ENCODE measurements at places on chromosomes 16 and 17.
A peak's percentile ranks its signal among the peaks of the same experiment; 100 is the strongest.

DNA sequence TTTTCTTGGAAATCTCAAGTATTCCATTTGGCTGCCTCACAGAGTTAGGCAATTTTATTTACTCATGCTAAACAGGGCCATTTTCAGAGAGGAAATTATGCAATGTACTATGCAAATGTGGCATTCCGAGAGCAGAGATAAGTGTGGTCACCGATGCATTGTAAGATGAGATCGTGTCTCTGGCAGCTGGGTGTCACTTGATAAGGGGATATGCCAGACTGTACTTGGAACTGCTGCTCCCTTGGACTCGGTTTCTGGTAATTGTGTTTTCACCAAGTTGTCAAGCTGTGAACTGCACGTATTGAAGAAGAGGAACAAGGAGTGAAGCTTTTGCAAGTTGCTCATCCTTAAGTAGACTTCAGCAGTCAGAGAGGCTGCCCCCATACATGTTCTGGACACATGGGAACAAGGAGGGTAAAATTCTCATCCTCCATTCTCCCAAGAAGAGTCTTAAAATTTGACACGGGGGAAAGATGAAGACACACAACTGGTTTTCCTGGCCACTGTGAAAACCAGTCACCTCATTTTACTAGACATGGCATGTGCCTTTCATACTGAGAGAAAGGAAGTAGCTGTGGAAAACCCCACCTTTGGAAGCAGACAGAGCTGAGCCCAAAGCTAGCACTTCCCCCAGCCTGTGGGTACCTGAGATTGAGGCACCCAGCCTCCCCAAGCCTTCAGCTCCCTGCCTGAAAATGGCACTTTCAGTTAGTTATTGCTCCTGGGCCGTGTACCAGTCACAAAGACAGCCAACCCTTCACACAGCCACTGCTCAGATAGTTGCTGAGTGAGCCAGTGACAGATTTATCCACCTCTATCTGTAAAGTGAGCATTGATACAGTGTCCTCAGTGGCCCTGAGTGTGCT lies 150.7 kb downstream of the SOCS1 start:
- DNase-seq = peak; percentile 36

GRCh38 chr17:1627182-1627981 lies 1.3 kb downstream of the SLC43A2 start:
- DNase-seq = no peak

GRCh38 chr16:56815721-56816120 lies 49.3 kb upstream of the SLC12A3 start:
- no peak for DNase-seq

GRCh38 chr17:50047488-50048126 lies 8.3 kb upstream of the ITGA3 start:
- DNase-seq = no peak

DNA sequence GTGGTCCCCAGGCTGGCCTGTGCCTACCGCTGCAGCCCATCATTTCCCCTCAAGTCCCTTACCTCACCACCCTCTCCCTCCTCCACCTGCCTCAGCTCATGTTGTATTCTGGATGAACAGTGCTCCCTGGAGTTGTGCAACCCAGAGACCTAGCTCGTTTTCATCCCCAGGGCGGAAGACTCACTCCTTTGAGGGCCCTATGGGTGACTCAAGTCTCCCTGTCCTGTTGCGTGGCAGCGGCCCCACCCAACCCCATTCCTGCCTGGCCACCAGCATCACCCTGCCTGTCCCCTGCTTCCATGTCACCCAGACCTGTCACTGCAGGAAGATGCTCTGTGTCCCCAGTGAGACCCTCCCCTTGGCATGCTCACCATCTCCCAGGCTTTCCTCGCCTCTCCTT lies 3.3 kb downstream of the ALOX12B start:
- no peak for DNase-seq

DNA sequence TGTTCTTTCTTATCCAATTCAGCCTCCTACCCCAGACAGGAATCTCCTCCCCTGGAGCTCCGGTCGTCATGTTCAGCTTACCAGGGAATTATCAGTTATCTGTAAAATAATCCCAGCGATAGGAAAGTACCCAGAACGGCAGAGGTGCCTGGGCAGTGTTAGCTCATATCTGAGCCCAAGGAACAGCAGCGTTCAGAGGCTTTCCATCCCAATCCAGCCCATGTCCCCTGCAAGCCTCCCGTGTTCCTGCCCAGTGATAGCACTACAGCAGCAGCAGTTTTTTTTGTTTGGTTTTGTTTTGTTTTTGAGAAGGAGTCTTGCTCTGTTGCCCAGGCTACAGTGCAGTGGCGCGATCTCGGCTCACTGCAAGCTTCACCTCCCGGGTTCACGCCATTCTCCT lies 158.2 kb downstream of the CMIP start:
- no peak for DNase-seq

- DNase-seq = no peak
These were observed 25.8 kb upstream of the TNFSF12 start for GRCh38 chr17:7523033-7523432.

GRCh38 chr16:75566758-75567255 lies 628 bp downstream of the GABARAPL2 start:
- DNase-seq = peak; percentile 34

DNA sequence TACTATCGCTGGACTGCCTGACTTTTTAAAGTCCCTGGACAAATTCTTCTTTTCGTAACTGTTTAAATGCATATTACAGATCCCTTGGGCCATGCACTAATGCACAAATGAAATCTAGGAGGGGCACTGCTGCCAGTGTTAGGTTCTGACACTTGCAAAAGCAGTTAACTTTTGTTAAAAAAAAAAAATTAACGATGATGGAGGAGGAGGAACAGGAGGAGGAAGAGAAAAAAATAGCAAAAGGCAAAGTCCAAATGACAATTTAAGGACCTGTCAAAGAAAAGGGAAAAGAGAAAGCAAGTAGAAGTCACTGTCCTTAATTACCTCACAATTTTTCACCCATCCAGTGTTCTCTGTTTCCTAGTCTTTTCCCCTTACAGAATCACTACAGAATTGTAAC lies 97.8 kb upstream of the CORO6 start:
- no peak for DNase-seq

DNA sequence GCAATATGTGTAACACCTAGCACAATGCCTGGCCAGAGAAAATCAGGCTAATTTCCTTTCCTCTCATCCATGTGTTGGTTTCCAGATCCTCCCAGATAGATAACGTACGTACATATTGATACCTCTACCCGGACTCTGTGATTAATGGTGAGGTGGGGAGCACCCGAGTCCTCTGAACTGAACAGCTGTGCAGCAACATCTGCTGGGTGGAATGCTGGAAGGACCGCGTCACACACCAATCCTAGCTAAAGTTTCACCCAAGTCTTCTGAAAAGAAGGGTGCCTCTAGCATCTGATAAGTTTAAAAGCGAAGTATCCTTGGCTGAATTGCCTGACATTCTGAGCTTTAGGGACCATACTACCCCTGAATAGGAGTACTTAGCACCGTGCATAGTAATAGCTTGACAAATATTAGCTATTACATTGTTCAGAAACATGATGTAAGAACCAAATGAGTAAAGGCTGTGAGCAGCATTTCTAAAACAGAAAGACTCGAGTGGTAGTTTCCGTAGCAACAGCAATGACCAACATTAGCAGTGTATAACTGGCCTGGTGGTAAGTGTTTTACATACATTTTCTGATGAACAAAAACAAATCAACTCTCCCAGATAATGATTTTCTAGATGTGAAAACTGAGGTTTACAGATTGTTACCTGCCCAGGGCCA lies 91.4 kb downstream of the SYCE1L start:
- DNase-seq = no peak

DNA sequence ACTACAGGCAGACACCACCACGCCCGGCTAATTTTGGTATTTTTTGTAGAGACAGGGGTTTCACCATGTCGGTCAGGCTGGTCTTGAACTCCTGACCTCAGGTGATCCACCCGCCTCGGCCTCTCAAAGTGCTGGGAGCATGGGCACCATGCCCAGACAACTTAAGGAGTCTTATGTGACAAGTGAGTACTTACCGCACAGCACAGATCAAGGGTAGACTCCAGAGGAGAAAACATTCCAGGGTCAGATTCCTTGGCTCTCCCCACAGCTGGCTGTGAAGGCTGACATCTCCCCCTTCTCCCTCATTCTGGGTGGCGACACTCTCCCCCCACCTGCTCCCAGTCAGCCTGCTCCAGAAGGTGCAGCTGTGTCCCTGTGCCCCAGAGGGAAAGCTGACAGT lies 10.6 kb downstream of the ZSCAN10 start:
- DNase-seq = no peak

GRCh38 chr17:4516735-4517134 lies 18.1 kb downstream of the SPNS2 start:
- no peak for DNase-seq

DNA sequence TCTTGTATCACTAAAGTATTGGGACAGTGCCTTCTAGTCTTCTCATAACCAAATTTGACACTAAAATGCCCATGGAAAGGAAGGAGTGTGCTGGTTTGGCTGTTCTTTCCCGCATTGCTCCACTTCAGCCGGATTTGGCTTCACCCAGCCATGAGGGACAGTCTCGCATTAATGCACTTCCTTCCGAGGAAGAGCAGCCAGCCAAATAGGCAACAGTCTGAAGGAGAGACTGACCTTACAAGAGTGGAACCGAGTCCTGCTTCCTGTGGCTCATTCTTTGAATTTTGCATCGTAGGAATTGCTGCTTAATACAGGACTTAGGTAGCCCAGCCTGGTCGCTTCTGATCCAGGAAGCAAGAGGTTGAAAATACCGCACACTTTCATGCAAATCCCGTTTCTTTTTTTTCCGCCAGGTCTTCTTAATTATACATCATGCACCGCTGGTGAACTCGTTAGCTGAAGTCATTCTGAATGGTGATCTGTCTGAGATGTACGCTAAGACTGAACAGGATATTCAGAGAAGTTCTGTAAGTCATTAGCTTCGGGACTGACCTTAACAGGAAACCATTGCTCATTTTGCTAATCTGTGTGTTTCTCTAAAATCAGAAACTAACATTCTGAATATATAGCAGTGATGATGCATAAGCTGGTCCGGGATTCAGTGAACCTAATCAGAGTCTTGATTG lies 38.2 kb downstream of the CLEC16A start:
- DNase-seq = no peak

All from HuH-7.5 (cell line).